ENCODE measurements at places on chromosomes 2 and 18.
A peak's percentile ranks its signal among the peaks of the same experiment; 100 is the strongest.

DNA sequence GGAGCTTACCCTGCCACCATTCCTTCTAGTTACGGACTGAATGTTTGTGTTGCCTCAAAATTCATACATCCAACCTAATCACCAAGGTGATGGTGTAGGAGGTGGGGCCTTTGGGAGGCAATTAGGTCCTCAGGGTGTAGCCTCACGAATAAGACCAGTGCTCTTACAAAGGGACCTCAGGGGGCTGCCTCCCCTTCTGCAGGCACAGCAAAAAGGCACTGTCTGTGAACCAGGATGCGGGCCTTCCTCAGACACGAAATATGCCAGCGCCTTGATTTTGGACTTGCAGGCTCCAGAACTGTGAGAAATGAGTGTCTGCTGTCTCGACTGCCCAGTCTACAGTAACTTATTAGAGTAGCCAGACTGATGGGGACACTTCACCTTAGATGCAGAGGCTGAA, 150.4 kb upstream of the HDAC4 start:
- DNase-seq = no peak

- no peak for DNase-seq
Observed at GRCh38 chr2:29050591-29050990, 23.7 kb downstream of the PCARE start.

DNA sequence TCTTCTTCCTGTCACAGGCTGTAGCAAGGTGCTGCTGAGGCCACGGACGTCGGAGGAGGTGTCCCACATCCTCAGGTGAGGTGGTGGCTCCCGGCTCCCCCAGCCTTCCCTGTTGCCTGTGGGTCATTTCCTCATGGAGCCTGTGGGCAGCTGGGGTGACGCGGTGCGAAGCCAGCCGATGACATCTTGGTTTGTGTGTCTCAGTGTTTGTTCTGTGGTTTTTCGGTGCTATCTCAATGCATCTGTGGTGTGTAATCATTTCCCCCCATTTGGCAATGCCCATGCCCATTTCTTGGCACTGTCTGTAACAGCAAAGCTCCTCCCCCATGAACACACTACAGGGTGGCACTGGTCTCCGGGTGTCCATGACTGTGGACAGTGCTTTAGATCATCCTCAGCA, 6.6 kb downstream of the D2HGDH start:
- DNase-seq = no peak

- no peak for DNase-seq
Observed at GRCh38 chr2:12514631-12515437, 201.9 kb upstream of the TRIB2 start.

DNA sequence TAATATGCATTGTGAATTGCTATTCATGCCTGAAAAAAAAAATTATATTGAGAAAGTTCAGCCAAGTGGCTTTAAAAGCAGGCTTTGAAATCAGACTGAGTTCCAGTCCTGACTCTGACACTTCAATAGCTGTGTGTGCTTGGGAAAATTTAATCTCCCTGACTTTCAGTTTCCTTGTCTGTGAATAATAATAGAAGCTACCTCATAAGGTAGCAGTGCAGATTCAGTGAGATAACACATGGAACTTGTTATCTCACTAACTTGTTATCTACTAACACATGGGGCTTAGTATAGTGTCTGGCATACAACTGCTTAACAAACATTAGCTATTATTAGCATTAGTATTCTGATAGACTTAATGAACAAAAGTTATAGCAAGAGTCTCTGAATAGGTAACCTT, 14.9 kb downstream of the ALS2 start:
- no peak for DNase-seq

GRCh38 chr2:25551316-25551715, 122.1 kb downstream of the DTNB start:
- DNase-seq = no peak

GRCh38 chr2:105329561-105330495, at the start of gene TGFBRAP1:
TSS of gene TGFBRAP1 (minus strand) at chr2:105329735. CDS start at chr2:105308301, 21,434 bp downstream.
- DNase-seq = no peak

DNA sequence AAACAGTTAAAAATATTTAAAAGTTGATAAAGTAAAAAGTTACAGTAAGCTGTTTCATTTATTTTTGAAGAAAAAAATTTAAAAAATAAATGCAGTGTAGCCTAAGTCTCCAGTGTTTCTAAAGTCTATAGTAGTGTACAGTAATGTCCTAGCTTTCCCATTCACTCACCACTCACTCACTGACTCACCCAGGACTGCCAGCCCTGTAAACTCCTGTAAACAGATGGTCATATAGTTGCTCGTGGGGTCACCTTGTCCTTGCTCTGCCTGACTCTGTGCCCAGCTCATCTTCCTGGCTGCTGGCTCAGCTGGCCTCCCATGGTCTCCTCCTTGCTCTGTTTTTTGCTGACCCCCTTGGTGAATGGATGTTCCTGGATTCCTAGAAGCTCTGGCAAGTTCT, 180.3 kb downstream of the VAPA start:
- DNase-seq = no peak

DNA sequence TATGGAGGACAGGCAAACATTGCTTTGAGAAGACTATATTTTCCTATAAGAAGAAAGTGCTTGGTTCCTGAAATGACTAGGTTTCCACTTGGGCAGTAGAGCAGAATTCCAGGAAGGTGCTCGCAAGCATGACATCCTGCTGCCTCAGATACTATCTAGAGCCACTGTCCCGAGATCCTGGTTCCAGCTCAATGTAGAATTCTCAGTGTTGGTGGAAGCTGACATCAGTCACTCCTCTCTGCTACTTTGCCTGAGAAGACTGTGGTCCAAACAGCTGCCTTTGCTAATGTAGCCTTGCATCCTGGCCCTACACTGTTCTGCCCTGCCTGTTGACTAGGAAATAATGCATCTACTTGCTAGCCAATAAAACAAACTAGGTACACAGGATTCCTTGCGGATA, 50.0 kb upstream of the ITGA6 start:
- DNase-seq = no peak

- DNase-seq = no peak
Observed at GRCh38 chr2:167678158-167678557, 569.2 kb downstream of the STK39 start.

GRCh38 chr18:13577781-13578180, 148.6 kb downstream of the FAM210A start:
- DNase-seq = no peak

DNA sequence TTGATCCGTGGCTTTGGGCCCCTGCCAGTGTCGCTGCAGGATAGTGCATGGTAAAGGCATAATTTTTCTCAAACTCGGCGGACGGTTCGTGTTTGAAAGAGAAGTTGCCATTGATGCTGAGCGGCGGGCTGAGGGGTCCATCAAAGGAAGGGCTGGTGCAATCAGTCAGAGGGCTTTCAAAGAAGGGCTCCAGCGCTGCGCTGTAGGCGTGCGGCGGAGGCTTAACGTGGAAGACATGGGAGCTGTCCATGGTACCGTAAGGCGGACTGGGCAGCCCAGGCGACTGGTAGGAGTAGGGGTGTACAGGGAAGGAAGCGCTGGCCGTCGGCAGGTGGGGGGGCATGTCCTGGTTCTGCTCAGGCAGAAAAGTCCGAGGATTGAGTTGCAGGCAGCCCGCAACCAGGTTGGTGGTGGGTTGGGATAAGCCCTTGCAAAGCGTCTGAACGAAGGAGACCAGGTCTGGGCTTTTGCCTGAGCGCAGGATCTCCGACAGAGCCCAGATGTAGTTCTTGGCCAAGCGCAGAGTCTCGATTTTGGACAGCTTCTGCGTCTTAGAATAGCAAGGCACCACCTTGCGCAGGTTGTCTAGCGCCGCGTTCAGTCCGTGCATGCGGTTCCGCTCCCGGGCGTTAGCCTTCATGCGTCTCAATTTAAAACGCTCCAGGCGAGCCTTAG, 2.3 kb downstream of the NEUROD1 start:
- peak; percentile 37 for DNase-seq

GRCh38 chr2:26897807-26898479, 50.0 kb downstream of the DPYSL5 start:
- no peak for DNase-seq

DNA sequence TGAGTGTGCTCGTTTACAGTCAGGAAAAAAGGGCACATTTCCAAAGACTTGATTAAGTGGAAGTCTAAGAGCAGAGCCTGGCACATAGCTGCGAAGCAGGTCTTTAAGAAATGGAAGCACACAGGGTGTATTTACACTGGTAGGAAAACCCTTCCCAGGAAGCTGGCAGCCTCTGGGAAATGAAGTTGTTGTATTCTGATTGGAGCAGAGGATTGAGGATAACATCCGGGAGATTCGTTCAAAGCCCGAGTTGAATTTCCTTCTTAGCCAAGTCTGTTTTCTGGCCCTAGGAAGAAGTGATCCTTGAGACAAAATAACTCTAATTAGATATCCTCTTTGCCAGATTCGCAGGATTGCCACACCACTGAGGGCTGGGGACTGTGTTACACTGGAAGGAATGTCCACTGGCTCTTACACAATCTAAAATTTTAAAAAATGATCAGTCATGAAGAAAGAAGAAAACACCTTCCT, 75.9 kb downstream of the ITGB1BP1 start:
- DNase-seq = no peak

All from stimulated activated CD8-positive, alpha-beta memory T cell treated with anti-CD3 and anti-CD28 coated beads, Interleukin-15, amount 100 ng/mL, for 1 hour (primary cell).